ENCODE measurements at places on chromosomes 5 and 9. TPM values are rescaled to one million over a fixed set of nuclear protein-coding genes. Genes with fewer than 3 reads are reported as not detected.
A peak's percentile ranks its signal among the peaks of the same experiment; 100 is the strongest.

Gene ZNF189
- total RNA-seq = 16.2 TPM

Gene CNTNAP3B
- total RNA-seq = 3.3 TPM

Gene PCDHB10
- total RNA-seq = 0.19 TPM

Gene WDR38
- 0.14 TPM for total RNA-seq

Gene SPEF2
- total RNA-seq = 5.5 TPM

Gene BARHL1
- not detected for total RNA-seq

Gene MOB3B
- 2.3 TPM for total RNA-seq

DNA sequence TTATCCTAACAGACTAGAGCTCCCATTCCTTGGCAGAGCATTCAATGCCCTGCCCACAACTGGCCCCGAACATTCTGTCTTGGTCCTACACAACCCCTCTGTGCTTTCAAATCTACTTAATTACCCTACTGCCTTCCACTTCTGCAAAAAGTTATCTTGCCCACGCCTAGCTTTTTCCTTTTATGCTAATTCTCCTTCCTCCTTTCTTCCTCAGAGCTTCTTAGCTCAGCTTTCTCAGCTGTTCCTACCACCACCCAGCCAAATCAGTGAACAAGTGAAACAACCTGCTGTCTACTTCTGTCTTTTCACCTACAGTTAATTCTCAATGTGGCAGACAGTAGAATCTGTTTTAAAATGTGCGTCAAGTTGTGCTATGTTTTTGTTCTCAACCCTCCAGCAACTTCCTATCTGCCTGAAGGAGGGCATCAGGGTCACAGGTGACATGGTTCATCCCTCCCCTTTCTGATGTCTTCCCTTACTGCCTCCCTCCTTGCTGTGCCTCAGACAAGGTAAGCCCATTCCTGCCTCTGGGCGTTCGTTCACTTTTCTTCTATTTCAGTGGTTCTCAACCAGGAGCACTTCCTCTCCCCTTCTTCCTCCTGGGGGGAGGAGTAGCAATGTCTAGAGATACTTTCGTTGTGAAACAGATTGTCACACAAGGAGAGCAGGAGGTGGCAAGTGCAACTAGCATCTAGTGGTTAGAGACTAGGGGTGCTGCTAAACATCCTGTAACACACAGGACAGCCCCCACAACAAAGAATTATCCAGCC is 1.3 kb upstream of the REEP5 start:
- no peaks in the 10 kb centered on the region for H3K36me3 ChIP-seq
- H3K4me1 ChIP-seq = peaks cover 15% of the 10 kb centered on the region
- H3K4me3 ChIP-seq = no peak overlapping the region
- DNase-seq = peak; percentile 12
- peaks cover 2% of the 10 kb centered on the region for H3K27me3 ChIP-seq

- peaks cover 11% of the 10 kb centered on the region for H3K4me1 ChIP-seq
- no peak overlapping the region for H3K4me3 ChIP-seq
- H3K36me3 ChIP-seq = no peaks in the 10 kb centered on the region
Observed at GRCh38 chr9:121322037-121322736, 47.9 kb downstream of the STOM start.

- no peak for DNase-seq
- H3K4me1 ChIP-seq = no peaks in the 10 kb centered on the region
- H3K27ac ChIP-seq = no peak overlapping the region
- no peak overlapping the region for H3K4me3 ChIP-seq
- no peaks in the 10 kb centered on the region for H3K36me3 ChIP-seq
- no peaks in the 10 kb centered on the region for H3K27me3 ChIP-seq
Observed at GRCh38 chr5:149337736-149338135, 7.6 kb upstream of the GRPEL2 start.

DNA sequence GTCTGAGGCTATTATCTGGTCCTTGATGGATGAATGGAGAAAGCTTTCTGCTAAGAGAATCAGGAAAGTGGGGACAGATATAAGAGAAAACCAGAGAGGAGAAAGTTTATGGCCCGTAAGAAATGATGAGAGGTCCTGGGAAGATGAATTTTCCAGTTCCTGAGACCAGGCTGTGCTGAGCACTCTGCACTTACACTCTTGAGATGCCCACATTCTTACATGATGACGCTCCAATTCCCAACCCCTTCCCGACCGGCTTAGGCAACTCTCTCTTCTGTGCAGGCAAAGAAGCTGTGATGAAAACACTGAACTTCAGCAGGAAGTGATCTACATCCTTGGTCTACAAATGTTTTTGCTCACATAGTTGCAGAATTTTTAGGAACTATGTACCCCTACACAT is 417.0 kb downstream of the ARHGEF28 start:
- no peaks in the 10 kb centered on the region for H3K36me3 ChIP-seq
- H3K27me3 ChIP-seq = no peaks in the 10 kb centered on the region
- H3K4me1 ChIP-seq = peaks cover 11% of the 10 kb centered on the region
- H3K4me3 ChIP-seq = no peak overlapping the region
- DNase-seq = no peak

GRCh38 chr5:443239-444151 is 519 bp downstream of the EXOC3 start:
- H3K4me3 ChIP-seq = peak overlapping the region; percentile 88
- H3K27ac ChIP-seq = peak overlapping the region; percentile 60
- H3K4me1 ChIP-seq = peaks cover 18% of the 10 kb centered on the region
- peaks cover 20% of the 10 kb centered on the region for H3K36me3 ChIP-seq
- no peak for DNase-seq

- no peaks in the 10 kb centered on the region for H3K36me3 ChIP-seq
- no peak for DNase-seq
- no peaks in the 10 kb centered on the region for H3K27me3 ChIP-seq
- H3K27ac ChIP-seq = no peak overlapping the region
- no peaks in the 10 kb centered on the region for H3K4me1 ChIP-seq
Observed at GRCh38 chr5:133202066-133202665, 150.4 kb downstream of the HSPA4 start.

- no peaks in the 10 kb centered on the region for H3K4me1 ChIP-seq
- no peak overlapping the region for H3K27ac ChIP-seq
- DNase-seq = peak; percentile 57
- H3K4me3 ChIP-seq = peak overlapping the region; percentile 24
- peaks cover 100% of the 10 kb centered on the region for H3K27me3 ChIP-seq
Observed at GRCh38 chr5:88674356-88675167, 208.4 kb downstream of the MEF2C start.

- no peak overlapping the region for H3K4me3 ChIP-seq
- H3K4me1 ChIP-seq = no peaks in the 10 kb centered on the region
- H3K27ac ChIP-seq = no peak overlapping the region
- no peaks in the 10 kb centered on the region for H3K27me3 ChIP-seq
Observed at GRCh38 chr5:103034662-103035392, 85.1 kb downstream of the GIN1 start.

DNA sequence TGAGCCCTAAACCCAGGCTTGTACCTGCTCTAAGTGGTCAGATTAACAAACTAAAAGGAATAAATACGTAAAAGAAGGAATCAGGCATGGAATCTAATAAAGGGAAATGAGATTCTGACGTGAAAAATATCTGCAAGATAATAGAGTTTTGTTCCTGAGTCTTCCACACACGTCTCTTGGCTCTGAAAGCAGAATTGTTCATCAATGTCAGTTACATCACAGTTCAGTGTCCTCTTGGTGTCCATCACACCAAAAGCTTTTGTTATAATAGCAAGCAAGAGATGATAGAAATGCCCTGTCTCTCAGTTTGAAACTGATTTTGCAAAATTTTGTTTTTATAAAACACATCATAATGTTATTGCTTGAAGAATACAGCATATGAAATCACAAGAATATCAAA is 34.7 kb upstream of the NMUR2 start:
- no peak overlapping the region for H3K27ac ChIP-seq
- H3K27me3 ChIP-seq = no peaks in the 10 kb centered on the region
- DNase-seq = no peak
- no peaks in the 10 kb centered on the region for H3K4me1 ChIP-seq
- H3K4me3 ChIP-seq = no peak overlapping the region
- no peaks in the 10 kb centered on the region for H3K36me3 ChIP-seq

- H3K27ac ChIP-seq = no peak overlapping the region
- H3K27me3 ChIP-seq = no peaks in the 10 kb centered on the region
- H3K4me3 ChIP-seq = no peak overlapping the region
- DNase-seq = no peak
- peaks cover 3% of the 10 kb centered on the region for H3K4me1 ChIP-seq
Observed at GRCh38 chr5:143200781-143201398, 202.6 kb downstream of the NR3C1 start.
